Naive thymus-derived CD8-positive, alpha-beta T cell (primary cell): ENCODE measurements at places on chromosomes 12 and 14. TPM values are rescaled to one million over a fixed set of nuclear protein-coding genes. Genes with fewer than 3 reads are reported as not detected.

DNA sequence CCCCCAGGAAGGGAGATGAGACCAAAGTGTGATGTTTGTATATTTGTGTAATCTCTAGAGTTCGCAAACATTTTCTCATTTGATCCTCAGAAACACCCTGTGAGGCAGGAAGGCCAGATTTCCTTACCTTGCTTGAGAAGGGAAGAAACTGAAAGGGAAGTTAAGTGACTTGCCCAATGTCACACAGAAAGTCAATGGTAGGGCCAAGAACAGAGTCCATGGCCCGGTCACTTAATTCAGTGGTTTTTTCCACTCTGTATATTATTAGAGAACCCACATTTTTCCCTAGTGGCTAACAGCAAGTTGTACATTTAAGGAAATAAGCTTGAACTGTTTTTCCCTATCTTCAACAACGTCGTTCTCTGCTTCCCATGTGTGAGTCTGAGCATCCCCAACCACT, 25.6 kb upstream of the CHPT1 start:
- no peak for DNase-seq

DNA sequence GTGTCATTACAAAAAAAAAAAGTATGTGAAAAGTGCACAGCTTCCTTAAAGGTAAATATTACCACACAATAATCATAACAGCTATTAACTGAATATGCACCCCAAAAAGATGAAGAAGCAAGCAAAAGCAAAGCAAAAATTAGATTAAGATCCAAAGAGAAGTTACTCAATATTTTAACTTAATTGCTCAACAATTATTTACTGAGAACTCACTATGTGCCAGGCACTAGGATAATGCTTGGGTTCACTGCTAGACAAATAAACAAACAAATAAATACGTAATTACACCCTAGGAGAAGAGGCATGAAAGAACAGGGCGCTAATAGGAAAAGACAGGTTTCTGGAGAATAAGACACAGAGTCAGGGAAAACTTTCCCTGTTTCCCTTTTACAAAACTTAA, 33.4 kb downstream of the PPP1R12A start:
- DNase-seq = no peak

DNA sequence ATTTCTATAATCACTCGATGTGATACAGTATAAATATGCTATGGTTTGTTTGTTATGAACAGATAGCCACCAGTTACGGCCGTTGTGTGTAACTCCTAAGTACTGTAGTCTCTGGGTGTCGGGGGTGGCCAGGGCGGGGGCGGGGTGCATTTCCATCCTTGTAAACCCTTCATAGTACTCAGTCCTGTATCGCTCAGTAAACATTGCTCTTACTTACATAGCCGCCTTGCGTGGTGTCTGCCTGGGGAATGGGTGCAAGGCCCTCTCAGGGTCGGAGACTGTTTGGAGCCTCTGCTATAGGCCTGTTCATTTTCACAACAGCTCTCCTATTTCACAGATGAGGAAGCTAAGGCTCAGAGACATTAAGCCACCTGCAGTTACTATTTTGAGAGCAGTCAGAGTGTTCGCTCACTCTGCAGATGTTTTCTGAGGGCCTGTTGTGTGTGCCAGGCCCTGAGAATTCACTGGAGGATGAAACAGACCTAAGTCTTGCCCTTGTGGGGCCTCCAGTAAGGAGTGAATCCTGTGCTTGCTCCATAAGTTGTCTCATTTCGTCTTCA, 42.5 kb downstream of the JDP2 start:
- DNase-seq = no peak

- no peak for DNase-seq
These were observed 405.3 kb upstream of the USP15 start for GRCh38 chr12:61854902-61855301.

DNA sequence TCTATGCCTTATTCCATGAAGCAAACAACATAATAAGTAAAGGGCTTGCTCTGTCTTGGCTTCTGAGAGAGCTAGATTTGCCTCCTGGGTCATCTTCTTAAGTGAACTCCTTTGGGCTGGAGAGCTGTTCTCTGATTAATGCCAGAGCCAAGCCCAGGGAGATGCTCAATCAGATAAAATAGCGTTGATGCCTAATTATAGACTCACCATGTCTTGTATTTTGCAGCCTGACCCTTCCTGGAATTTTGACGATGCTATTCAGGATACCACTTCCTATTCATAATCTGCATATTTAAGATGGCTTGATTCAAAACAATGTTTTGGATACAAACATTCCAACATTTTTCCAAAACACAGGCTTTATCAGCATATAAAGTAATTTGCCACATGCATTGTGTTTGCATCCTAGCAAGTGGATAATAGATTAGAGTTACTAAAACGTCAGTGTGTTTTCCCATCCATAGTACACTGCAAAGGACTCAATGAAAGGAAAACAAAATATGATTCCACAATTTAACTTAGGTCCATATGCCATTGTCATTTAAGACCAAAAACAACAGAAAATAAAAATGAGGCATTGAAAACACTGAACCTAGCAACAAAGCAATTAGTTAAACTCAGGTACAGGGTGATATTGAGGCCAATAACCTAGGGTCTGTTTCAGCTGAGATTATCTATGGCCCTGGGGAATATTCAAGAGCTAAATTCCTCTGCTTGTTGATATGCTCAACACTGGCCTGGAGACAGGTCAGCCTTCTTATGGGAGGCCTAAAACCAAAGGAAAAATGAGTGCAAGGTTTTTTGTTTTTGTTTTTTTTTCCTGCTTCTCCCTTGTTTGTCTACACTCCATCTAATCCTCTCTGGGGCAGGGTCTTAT, 184.2 kb upstream of the FOXN3 start:
- no peak for DNase-seq

- no peak for DNase-seq
These were observed 66.5 kb downstream of the TBC1D30 start for GRCh38 chr12:64890873-64891468.

GRCh38 chr12:54222609-54223008, 33.8 kb upstream of the SMUG1 start:
- no peak for DNase-seq

DNA sequence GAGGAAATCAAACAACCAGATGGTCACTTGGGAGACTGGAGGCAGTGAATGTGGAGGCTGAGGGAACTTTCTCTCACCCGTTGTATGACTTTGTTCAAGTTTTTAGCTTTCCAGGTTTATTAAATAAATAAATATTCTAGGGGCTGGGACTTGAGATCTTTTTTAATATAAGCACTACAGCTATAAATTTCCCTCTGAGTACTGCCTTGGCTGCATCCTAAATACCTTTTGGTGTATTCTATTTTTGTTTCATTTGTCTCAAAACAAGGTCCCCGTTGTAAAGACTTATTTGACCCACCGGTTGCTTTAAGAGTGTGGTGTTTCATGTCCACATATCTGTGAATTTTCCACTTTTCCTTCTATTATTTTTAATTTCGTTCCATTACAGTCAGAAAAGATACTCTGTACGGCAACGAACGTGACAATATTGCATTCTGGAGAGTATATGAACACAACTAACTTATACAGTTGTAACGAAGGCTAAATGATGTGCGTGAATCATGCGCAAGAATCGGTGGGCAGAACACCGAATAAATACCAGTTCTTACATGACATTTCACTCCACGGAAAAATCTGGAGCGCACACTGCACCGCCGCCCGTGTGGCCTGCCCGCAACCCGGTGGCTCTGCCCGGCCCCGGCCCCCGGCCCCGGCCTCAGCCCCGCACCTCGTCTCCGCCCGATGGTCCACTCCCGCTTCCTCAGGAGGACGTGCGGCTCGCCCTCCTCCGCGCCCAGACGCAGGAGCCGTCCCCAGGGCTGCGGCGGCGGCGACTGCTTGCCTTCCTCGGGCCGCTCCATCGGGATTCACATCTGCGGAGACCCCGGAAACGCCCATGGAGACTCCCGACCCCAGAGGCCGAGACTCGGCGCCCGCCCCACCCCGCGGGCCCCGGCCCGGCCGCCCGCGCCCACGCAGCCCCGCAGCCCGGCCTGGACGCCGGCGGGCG, 602 bp downstream of the CHFR start:
- DNase-seq = peak; percentile 23

DNA sequence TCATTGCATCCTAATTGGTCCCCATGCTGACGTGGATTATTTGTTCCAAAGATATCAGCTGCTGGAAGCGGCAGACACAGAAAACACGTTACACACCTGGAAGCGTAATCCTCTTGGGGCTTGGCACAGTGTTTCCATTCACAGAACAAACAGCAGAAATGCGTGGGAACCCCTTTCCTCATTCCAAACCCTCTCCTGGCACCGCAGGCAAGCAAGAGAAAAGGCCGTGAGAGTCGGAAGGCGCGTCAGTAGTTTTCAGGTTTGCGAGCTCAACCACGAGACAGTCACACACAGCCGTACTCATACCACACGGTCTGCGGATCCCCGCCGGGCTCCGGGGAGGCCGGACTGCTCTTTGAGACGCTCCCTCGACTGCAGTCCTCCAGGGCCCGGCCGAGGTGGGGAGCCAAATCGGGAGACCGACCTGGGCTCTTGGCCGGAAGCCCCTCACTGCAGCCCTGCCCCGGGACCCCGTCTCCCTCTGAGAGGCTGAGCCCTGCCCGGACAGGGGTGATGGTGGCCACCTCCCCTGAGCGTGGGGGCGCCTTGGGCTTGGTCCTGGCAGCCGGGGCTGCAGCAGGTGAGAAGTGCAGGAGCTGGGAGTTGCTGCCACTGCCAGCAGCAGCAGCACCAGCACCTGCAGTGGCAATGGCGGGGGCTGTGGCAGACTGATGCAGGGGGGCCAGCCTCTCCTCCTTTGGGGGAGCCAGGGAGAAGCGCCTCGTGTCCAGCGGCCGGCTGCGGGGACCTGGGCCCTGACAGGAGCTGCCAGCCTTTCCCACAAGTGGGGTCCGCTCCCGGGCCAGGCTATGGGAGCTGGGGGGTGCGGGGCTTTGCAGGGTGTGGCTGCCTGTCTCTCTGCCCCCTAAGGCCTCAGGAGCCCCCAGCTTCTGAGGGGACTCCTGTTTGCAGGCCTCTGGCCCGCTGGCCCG, 28.1 kb upstream of the GPR68 start:
- no peak for DNase-seq

DNA sequence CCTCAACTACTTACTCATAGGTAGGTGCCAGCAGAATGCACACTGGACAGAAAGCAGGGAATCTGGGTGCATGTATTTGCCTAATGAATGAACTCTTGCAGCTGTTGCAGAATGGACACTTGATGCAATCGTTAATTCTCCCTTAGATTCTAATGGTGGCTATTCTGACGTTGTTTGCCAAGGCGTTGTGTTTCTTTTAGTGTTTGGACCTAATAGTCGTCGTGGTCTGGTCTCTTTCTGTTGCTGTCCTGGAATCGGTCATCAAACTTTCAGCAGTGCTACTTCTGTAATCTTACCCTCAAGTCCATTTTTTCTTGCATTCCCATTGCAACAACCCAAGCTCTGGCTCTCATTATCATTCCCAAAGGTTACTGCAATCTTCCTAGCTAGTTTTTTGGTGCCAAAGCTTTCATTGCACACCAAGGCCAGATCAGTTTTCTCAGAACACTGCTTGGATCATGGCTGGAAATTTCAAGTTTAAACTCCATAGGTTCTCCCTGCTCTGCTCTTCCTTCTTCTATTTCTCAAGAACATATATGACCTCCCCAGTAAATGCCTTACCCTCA, 31.3 kb downstream of the BMP4 start:
- no peak for DNase-seq

DNA sequence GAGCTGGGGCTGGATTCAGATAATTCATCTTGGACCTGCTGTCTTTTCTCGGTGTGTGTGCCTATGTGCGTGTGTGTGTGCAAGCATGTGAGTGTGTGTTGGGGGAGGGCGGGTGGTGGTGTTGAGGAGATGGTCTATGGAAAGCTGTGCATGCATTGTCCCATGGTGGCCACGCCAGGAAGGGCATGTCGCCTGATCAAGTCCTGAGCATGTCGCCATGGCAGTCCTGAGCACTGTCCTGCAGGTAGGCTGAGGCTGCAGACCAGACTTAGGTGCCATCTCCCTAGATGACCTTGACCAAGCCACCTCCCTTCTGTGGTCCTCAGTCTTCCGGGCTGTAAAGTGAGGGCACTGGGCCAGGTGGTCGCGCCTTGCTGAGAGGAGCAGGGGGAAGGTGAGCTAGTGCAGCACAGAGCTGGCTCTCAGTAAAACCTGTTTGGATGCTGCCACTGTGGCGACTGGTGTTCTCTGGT, 81.4 kb downstream of the PAPOLA start:
- no peak for DNase-seq

DNA sequence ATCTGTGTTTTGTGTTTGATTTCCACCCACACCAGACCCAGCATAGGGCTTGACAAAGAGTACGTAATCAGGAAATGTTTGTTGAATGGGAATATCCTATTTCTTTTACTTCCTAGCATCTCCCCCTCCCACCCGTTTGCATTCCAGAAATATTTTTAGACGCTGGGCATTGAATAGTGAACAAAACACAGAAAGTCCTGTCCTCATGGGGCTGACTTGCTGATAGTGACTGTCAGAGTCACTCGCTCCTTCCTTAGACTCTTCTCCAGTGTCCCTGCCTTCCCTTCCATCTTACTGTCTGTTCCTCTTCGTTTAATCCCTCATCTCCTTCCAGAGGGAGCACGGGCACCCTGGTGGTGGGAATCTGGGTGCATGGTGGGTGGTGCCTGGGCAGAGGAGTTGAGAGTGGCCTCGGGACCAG, 53.6 kb downstream of the SLC25A47 start:
- no peak for DNase-seq

DNA sequence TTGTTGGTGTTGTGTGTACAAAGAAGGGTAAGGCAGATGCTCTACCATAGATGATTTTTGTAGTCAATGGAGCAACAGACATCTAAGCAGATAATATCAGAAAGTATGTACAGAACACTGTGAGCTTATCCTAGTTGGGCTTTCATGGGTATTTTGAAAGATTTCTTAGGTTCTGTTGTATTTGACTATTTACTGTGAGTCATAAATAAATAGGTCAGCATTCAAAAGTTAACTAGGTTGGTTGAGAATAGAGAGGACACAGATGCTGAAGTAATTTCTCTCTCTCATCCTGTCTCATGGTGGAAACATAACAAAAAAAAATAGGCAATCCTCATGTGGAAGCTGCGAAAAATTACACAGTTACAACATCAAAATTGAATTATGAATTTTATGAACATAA, 413.5 kb downstream of the CCDC91 start:
- DNase-seq = no peak

DNA sequence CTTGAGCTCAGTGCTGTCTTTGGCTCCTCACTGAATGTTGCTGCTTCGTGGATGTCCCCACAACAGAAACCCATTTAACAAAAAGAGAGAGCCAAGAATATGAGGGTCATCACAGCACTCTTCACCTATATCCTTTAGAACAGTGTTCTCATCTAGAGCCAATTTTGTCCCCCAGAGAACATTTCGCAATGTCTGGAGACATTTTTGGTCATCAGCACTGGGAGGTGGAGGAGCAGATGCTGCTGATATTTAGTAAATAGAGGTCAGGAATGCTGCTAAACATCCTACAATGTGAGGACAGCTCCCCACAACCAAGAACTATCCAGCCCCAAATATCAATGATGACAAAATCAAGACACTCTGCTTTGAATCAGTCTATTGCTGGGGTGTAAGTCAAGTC, 92.5 kb downstream of the BBS10 start:
- no peak for DNase-seq

GRCh38 chr12:124505001-124505818, 62.2 kb downstream of the NCOR2 start:
- no peak for DNase-seq

KTN1 gene
- total RNA-seq = 131 TPM

SCARB1 gene
- total RNA-seq = 7.2 TPM

LHX5 gene
- total RNA-seq = not detected

AKAP6 gene
- 4.6 TPM for total RNA-seq

TSPAN19 gene
- not detected for total RNA-seq

P2RX7 gene
- 4.5 TPM for total RNA-seq

AKAP3 gene
- total RNA-seq = 8.9 TPM

TAS2R30 gene
- 4.3 TPM for total RNA-seq
